ENCODE measurements at places on chromosomes 7 and 10. TPM values are rescaled to one million over a fixed set of nuclear protein-coding genes. Genes with fewer than 3 reads are reported as not detected.

GRCh38 chr10:132222726-132223125 is 36.0 kb downstream of the DPYSL4 start:
- DNase-seq, result no peak

DNA sequence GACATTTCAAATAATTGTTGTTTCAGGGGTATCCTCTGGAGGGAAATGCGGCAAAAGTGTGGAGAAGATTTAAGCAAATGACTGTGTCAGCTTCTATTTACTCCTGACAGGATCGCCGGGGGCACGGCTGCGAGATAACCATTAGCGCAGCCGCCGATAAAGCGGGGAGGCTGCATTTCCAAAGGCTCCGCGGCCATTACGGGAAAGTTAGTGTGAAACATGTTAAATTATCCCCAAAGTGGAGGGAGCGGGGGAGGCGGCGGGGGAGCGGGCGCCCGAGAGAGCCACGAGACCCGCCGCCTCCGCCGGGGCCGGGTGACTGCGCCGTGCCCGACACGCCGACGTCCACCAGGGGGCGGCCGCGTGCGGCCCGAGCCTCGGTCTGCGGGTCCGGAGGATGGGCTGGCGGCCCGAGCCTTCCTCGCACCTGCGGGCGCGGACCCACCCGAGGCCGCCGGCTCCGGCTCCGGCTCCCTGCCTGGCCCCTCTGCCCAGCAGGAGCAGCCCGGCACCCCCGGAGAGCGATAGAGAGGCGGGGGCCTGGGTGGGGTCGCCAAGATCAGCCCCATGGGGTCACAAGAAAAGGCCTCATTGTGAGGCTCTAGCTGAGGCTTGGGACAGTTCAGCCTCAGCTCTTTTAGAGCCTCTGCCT is 74.4 kb upstream of the PAX2 start:
- DNase-seq, result no peak

PDK4 gene
- total RNA-seq, result 13.2 TPM

DNA sequence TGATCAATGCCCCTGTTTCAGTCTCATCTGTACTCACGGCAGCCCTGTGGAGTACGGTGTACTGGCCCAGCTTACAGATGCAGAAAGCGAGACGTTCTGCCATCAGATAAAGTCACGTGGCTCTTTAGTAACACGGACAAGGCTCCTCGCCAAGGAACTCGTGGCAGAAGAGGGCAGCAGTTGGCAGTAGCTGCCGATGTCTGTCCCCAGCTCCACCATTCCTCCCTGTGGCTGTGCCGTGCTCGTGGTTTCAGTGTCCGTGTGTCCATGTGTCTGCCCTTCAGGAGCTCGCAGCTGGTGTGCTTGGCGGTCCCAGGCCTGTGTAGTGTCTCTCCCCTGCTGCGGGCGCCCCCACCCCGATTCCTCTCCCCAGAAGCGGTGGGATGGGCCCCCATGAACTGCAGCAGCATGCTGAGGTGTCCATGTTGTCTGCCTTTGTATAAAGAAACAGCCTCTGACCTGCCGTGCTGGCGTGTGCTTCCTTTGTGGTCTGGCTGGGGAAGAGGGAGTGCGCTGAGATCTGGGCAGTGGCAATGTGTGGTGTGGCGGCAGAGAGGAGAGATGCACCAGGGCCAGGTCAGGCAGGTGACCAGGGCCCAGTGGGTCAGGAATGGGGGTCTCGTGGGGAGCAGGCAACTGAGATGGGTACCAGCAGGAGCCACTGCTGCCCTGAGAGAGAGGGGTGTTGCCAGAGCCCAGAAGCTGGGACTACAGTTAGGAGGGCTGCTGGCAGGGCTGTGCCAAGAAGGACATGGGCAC is 9.8 kb downstream of the RHBDD2 start:
- DNase-seq, result no peak

- no peak for DNase-seq
These were observed 136.3 kb downstream of the KCNMA1 start for GRCh38 chr10:77501152-77501845.

DNA sequence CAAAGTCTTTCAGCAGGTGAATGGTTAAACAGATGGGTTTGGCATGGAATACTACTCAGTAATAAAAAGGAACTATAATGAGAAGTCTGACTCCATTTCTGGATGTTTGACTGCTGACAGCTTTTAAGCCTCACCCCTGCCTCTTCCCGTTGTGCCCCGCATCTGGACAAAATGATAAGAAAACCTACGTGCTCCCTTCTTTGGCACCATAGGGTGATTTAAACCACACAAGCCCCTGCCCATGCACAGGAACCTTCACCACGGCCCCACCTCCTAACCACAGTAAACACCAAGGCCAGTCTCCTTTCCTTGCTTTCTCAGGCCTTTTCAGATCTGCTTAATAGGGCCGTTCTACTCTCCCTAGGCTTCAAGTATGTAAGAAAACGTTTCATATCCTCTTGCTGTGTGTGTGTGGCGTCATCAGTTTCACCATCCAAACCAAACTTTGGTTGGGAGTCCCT is 47.1 kb upstream of the UBN2 start:
- DNase-seq, result no peak
